ENCODE measurements at places on chromosomes 6 and 20.

GRCh38 chr6:28336284-28337120 is 554 bp upstream of the ZSCAN31 start:
- peak; percentile 61 for DNase-seq

- DNase-seq, result no peak
Measured at GRCh38 chr6:35831257-35832007, 26.3 kb downstream of the LHFPL5 start.

GRCh38 chr20:25204550-25205276 is 9.2 kb downstream of the ENTPD6 start:
- no peak for DNase-seq

- DNase-seq, result no peak
Measured at GRCh38 chr6:145271040-145271439, 464.3 kb downstream of the EPM2A start.

GRCh38 chr6:44625996-44626395 is 238.5 kb downstream of the CDC5L start:
- DNase-seq, result no peak

DNA sequence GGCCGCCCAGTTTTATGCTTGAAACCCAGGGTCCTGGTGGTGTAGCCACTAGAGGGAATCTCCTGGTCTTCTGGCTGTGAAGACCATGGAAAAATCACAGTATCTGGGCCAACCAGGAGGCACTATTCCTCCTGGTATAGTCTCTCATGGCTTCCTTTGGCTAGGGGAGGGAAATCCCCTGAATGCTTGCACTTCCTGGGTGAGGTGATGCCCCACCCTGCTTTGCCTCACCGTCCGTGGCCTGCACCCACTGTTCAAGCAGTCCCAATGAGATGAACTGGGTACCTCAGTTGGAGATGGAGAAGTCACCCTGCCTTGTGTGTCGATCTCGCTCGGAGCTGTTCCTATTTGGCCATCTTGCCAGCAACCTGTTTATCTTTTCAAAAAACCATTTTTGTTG is 10.1 kb upstream of the ZNF337 start:
- peak; percentile 46 for DNase-seq

DNA sequence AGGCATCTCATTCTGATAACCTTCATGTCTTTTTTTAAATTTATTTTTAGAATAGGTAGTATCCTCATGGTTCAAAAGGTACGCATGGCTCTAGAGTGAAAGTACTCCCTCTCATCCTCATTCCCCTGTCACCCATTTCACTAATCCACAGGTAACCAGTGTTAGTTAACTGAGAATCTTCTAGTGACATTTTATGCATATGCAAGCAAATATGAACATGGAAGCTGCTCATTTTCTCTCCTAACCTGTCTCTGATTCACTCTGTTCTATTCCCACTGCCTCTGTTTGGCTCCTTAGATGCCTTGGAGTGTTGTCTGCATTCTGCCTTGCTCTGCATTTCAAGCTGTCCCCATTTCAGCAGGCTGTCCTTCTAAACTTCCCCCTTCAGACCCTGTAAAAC is 4.5 kb downstream of the NCOA7 start:
- no peak for DNase-seq

GRCh38 chr6:15804164-15805154 is 141.6 kb upstream of the DTNBP1 start:
- no peak for DNase-seq

GRCh38 chr20:34131491-34131890 is 19.4 kb upstream of the EIF2S2 start:
- DNase-seq, result no peak

All from CD8-positive, alpha-beta T cell (primary cell).